ENCODE measurements at places on chromosomes 1 and 21.

DNA sequence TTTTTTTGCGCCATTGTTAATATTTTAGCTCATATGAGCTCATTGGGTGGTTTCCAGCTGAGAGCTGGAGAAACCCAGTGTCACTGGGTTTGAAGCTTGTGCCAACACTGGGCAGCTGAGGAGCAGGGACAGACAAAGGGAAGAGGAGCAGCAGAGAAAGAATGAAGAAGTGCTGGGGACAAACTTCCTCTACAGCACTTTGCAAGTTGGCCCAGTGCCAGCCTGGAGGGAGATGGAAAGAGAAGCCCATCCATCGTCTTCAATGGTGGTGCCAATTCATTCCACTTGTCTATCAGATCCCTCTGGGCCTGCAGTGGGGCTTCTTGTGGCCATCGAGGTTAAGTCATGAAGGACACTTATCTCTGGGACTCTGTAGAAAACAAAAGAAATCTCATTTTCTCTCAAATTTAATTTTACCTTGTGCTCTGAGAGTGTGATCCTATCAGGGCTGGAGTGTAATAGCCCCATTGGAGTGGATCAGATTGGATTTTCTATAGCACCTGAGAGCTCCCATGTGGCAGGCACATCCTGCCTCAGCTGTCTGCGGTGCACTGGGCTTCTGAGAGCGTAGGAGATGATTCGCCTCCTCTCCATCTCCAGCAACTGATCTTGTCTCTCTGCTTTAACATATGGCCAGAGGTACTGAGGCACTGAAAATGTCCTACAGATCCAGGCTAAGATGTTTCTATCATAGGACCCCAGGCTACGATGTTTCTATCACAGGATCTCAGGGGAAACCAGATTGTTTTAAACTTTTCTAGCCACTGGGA is 114.7 kb downstream of the TNR start:
- no peak for DNase-seq

DNA sequence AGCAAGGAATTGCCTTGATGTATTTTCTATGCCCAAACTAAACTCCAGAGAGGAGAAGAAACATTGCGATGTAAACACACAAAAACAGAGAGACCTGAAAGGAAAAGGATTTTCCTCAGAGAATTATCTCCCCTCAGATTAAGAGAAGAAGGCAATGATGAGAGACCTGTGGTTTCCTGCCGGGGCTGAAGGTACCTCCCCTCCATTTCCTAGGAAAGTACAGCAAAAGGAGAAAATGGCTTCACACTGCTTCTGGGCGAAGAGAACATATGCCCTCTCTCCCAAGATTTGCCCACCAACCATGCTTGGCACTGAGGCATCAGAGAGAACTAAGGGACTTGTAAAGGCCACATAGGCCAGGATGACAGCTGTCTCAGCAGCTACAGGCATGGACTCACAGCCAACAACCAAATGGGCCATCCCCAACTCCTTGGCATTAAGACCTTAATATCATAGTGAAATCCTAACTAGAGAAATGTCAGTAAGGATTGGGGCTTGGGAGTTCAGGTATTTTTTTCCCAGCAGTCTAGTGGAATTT is 523.0 kb downstream of the PTPRC start:
- DNase-seq, result no peak

DNA sequence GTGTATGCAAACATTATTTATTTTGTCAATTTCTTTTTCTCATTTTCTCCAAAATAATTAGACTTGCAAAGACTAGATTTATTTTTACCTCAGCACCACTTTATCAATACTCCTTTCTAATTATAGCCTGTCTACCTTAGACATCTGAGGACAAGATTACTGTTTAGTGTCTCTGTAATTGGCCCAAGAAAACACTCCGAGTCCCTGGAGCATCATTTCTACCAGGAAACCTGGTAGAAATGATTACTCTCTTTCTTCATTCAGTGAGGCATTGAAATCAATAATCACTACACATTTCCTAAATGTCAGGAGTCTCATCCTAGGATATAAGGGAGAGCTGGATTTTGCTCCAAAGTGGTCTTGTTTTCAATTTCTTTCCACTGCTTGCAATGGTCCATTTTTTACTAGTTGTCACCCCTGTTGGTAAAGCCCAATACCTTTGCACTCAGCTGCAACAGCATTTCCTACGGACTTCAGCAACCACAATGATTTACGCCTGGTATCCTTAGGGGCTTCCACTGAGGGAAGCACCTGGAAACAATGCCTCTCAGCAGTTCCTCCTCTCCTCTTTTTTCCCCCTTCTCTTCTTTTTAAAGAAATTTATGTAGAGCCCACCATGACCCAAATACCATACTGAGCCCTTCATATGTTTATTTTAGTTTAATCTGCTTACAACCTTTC is 64.6 kb downstream of the GRIK1 start:
- DNase-seq, result no peak

- DNase-seq, result no peak
Observed at GRCh38 chr1:58608945-58609344, 31.9 kb upstream of the TACSTD2 start.

- DNase-seq, result no peak
Observed at GRCh38 chr1:172778456-172779455, 119.9 kb downstream of the FASLG start.

GRCh38 chr1:15508700-15509487 is 15.1 kb downstream of the CASP9 start:
- no peak for DNase-seq

DNA sequence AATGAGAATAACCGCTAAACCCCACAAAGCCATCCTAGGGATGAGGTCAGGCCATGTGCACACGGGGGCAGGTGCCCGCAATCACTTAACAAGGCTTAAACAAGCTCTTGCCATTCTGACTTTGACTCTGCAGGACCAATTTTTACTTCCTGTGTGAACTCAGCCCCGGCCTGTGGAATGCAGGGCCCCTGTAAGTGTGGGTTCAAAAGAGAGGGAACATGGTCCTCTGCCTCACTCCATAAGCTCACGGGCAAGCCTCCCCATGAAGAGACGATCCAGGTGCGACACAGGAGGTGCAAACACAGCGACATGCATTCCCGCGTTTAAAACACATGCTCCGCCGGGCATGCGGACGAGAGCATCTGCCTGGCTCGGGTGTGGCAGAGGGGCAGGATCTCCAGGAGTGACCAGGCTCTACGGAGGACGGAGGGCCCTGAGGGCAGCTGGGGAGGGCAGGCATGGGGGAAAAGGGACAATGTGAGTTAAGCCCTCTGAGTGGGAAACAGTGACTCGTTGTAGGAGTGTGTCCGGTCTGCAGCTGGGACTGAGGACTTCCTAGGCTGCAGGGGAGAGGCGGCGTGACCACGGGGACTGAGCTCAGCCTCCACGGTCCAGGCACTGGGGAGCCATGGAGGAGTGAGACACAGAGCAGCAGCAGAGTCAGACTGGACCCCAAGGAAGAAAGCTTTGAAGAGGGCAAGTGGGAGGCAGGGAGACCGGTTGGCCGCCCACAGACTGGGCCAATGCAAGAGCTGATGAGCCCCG is 40.6 kb upstream of the AJAP1 start:
- DNase-seq, result no peak

DNA sequence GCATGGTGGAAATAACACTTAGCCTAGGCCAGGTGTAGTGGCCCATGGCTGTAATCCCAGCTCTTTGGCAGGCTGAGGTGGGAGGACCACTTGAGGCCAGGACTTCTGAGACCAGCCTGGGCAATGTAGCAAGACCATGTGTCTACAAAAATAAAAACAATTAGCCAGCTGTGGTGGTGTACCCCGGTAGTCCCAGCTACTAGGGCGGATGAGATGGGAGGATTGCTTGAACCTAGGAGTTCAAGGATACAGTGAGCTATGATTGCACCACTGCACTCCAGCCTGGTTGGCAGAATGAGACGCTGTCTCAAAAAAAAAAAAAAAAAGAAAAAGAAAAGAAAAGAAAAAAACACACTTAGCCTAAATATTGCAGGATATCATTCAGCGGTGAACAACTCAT is 20.9 kb downstream of the AK4 start:
- no peak for DNase-seq

DNA sequence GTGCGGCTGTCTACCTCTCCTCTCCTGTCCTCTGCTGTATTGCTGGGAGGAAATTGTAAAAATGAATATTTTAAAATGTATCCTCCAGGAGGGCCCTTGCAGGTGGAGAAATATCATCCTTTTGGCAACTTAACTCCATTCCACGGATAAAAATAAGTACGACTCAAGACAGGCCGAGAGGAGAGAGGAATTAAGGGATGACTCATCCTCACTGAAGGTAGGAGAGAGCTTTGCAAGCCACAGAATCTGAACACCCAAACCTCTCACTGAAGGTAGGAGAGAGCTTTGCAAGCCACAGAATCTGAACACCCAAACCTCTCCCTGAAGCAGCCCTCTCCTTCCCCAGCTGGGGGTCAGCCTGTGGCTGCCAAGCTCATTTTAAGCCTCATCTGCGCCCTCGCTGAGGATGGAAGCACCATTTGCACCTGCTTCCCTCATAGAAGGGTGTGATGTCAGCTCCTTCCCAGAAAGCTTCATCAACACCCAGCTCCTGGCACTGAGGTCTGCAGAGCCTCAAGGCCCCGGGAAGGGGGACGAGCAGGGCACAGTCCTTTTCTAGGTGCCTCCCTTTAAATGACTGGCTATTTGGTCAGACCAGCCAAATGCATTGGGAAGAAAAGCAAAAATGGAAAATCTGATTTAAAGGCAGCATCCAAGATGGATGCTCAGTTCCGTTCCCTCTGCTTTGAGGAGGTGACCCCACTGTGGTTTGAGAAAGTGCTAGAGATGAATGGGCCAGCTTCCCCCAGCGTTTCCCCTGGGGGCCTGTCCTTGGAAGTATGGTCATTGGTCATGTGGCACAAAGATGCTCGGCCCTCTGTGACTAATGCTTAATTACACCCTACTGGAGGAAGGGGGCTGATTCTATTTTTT is 12.9 kb upstream of the SELENON start:
- DNase-seq, result no peak

DNA sequence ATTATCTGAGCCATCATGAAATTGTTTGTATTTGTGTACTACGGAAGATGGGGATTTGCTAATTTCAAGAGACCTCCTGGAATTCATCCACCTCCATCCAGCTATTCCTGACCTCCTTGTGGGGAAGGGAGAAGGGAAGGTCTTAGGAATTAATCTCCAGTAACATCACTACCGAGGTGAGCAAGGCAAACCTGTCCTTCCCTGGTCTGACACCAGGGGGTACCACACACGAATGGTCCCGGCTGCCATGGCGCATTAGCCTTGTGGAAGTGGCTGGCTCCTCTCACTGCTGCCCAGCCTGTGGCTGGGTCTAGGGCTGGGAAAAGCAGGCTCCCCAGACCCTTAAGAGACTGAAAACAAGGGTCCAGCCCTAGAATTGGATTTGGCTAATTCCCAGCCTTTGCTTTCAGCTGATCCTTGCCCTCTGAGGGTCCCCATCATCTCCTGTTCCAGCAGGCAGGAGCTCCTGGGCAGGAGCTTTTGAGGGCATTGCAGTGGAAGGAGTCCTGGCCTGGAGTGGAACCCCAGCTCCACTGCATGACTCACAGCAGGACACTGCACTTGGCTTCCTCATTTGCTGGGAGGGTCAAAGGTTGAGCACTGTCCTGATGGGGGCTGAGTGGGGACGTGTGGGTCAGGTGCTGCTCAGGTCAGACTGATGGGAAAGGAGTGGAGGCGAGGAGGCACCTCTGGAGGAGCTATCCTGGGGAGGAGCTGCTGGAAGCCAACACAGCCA is 34.8 kb downstream of the RIMS3 start:
- DNase-seq, result no peak

DNA sequence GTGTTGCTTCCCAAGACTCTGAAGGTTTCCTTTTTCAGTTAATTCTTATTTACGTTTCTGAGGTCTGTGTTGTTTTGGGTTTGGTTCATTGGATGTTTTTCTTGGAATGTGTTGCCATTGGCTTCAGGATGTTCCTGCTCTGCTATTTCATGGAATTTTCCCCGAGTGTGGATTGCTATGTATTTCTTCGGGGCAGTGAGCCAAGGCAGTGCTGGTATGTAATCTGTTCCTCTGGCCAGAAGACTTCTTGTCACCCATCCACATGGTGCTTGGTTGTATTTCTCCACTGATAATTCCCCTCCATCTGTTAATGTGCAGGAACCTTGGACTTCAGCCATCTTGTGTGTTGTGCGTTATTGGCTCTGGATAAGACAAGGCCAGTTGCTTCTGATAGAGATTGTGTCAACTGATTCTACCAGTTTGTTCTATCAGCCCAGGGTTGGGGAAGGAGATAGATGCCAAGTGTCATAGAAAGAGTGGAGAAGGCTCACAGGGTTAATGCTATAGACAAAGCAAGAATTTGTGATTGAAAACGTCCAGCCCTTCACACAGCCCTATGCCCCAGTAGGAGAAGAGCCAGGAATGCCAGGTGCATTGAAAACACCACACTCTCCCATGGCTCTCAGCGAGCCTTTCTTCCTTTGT is 505.2 kb downstream of the PLPP3 start:
- DNase-seq, result no peak

DNA sequence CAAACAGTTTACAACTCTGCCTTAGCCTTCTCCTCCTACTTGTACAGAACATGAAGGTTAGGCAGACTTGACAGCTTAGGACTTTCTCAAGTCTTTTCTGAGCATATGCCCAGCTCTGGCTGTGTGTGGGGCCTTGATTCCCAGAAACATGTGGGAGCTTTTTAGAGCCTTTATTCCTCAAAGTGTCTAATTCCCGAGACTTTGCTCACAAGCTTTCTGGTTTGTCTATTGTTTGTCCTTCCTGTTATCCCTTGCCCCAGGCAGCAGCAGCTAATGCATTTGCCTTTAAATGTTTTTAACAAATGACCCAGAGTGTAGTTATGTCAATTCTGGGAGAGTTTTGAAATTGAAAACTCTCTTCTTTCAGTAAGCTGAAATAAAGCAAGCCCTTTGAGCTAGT is 29.2 kb downstream of the ST7L start:
- no peak for DNase-seq

- DNase-seq, result no peak
Observed at GRCh38 chr1:80384083-80384830, 1377.7 kb upstream of the ADGRL4 start.

DNA sequence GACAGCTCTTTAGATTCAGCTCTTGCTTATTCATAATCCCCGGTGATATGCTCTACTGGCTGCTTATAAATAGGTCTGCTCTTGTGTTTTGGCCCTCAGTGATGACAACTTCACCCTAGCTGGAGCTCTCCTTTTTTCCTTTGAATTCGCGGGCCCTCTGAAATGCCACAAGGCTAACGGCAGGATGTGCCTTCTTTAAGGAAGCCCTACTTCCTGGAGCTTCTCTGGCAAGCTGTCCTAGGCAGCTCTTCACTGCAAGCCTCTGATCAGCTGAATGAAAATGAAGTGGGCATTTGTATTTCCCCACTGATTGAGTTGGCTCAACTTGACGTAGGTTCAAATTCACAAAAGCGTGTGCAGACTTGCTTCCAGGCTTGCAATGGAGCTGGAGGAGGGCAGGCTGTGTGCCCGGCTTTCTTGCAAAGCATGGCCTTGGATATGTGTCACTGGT is 22.2 kb downstream of the SGIP1 start:
- no peak for DNase-seq
